Activated naive CD4-positive, alpha-beta T cell treated with anti-CD3 and anti-CD28 coated beads, Interleukin-2, amount 50 U/mL, for 16 hours (primary cell): ENCODE measurements at places on chromosomes 13 and 19.
A peak's percentile ranks its signal among the peaks of the same experiment; 100 is the strongest.

DNA sequence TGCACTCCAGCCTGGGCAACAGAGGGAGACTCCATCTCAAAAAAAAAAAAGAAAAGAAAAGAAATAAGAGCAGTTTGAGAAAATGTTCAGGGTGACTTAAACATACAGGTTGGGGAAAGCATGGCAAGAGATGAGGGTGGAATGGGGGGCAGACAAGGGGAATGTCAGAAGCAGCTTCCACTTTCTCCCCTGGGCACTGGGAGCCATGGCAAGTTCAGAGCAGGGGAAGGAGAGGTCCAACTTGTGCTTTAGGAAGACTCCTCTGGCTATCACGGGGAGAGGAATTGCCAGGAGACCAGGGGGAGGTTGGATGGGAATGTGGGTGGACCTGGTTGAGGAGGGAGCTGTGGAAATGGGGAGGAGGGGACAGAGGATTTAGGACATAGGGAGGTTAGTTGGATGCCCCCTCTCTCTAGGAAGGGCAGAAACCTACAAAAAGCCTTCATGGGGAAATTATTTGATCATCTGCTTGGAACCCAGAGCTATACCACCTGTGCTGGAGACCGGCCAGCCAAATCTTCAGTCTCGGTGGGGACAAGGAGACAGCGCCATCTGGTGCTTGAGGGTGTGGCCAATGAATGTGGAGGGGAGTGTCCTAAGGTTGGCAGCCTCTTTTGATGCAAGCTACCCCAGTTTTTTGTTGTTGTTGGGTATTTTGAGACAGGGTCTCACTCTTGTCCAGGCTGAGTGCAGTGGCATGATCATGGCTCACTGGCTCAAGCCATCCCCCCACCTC lies 7.3 kb upstream of the STRN4 start:
- peak; percentile 70 for DNase-seq

DNA sequence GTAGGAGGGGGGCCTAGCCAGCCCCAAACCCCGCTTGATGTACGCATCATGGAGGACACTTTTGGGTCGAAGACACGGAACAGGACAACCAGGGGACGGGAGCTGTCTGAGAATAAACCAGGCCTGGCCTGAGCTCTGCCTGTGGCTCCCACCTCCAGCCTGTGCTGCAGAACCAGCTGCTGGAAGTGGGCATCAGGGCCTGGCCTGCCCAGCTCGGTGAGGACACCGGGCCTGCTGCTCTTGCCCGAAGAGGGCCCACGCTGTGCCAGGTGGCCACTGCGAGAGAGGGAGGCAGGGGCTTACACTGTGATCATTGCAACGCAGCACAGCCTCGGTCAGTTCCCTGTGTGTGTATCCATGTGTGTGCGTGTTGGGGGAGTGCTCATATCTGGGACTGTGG lies 34.6 kb downstream of the CEBPG start:
- DNase-seq: no peak

DNA sequence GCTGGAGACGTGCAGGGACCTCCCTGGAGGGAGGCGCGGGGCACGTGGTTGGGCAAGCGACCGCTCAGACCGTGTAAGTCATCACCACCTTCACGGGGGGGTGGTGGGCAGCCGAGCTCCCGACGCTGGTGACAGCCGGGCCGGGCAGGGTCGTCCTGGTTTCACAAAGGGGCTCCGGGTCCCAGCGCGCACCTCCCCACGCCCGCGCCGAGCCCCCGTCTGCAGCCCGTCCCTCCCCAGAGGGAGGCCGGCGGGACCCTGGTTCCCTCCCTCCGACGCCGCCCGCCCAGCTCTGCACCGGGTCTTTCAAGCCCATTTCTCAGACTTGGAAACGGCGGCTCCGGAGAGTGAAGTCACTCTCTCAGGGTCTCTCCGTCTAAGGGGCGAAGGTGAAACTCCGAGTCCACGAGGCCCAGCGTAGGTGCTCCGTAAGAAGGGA lies 729 bp upstream of the ARID3A start:
- no peak for DNase-seq

DNA sequence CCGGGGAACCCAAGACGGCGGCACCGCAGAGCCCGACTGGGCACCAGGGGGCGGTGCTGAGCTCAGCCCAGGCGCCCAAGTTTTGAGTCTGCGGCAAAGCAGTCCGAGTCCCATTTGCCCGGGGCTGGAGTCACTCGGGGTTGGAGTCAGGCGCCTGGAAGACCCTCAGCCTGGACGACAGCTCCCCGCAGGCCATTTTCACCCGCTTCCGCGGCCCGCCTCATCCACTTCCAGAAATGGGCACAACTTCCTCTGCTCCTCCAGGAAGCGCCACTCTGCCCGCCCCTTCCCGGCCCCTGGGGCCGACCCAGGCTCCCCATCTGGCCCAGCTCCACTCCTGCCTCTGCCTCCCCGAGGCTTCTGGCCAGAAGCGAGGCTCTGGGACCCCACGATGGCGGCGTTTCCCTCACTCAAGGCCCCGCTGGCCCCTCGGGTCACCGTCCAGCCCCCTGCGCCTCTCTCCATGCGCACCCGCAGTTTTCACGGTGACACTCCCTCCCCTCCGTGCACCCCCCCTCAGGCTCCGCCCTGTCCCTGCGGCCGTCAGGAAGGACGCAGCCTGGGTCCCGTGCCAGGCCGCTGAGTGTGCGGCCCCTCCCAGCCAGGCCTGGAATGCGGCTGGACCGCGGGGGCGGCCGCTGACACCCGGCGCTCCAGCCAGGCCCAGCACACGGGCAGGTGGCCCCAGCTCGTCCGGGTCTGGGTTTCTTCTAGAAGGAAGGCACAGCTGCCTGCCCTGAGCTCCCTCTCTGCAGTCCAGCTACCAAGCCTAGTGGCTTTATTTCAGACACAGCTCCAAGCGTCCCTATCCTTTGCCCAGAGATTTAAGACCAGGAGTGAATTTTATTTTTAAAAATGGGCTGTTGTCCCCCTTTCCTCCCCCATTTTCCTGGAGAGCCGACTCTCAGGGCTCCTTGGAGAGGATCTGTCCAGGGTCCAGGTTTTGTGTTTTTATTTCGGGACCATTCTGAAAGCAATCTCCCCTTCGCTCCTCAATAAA lies 4.7 kb downstream of the SERTAD1 start:
- peak; percentile 71 for DNase-seq

- no peak for DNase-seq
Observed at GRCh38 chr13:33758113-33758512, 59.8 kb upstream of the RFC3 start.

DNA sequence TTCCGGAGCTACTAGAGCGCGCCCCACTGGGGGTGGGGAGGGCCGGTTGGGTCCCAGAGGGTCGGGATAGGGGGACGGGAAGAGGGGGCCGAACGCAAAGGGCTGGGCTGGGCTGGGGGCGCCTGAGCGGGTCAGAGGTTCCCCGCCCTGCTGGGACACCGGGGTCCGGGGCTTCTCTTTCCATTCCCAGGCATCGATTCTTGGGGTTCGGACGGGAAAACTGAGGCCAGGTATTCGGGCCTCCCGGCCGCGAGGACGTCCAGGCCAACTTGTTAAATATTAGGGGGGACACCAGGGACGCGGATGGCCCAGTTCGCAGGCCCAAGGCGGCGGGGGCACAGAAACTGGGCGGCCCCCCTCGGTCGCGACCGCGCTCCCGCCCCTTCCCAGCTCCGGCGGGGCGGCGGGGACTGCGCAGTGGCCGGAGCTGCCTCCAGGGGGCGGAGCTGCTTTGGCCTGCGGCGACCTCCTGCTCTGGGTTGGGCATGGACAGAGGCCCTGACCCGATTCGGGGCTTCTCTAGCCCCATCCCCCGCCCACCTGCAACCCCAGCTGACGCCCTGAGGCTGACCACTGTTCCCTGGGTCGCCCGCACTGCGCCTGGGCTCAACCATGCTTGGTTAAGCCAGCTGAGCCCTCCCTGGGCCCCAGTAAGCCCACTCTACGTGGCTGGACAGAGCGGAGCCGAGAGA lies 1.2 kb upstream of the KLF16 start:
- DNase-seq: peak; percentile 65
